Uterus (tissue), 4 donors: ENCODE measurements at places on chromosomes 1 and 21. TPM values are rescaled to one million over a fixed set of nuclear protein-coding genes. Genes with fewer than 3 reads are reported as not detected.

The BARHL2 gene
- total RNA-seq = not detected

The PCP4L1 gene
- total RNA-seq = 0.77 TPM

The OR10Z1 gene
- not detected for total RNA-seq

The TEKT2 gene
- not detected for total RNA-seq

The UTS2 gene
- total RNA-seq = not detected

The CRYBG2 gene
- total RNA-seq = not detected

The LENEP gene
- 0.83 TPM for total RNA-seq

The CATSPERE gene
- total RNA-seq = 3.1 TPM

The GRIK3 gene
- total RNA-seq = not detected

The NOS1AP gene
- total RNA-seq = 5.3 TPM

The SYT11 gene
- 16.2 TPM for total RNA-seq

The UMODL1 gene
- not detected for total RNA-seq

The OR6K3 gene
- not detected for total RNA-seq

GRCh38 chr1:86054396-86054795 lies 102.2 kb downstream of the COL24A1 start:
- DNase-seq = no peak

- peak; percentile 19 for DNase-seq
Measured at GRCh38 chr1:81695741-81696140, 105.0 kb upstream of the ADGRL2 start.

DNA sequence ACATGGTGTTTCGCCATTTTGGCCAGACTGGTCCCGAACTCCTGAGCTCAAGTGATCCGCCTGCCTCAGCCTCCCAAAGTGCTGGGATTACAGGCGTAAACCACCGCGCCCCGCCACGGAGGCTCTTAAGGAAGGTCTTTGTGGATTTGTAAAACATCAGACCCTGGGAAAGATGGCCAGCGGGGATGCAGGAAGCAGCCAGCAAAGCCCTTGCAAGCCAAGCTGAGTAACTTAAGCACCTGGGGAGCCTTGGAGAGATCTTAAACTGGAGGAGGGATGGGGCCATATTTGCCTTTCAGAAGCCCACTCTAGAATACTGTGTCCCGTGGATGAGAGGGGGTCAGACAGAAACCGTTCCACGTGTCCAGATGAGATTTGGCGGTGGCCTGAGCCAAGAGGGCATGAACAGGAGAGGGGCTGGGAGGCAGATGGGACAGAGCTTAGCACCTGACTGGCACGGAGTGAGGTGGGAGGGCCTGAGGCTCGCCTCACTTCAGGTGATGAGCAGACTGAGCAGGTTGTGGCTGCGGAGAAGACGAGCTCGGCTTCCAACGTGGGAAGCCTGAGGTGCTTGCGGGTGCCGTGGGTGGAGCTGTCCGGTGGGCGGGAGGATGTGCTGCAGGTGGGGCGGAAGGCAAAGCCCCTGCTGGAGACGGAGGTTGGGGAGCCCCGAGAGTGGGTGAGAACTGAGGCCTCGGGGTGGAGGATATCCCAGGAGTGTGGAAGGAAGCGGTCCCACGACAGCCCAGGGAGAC lies 11.7 kb downstream of the C1orf216 start:
- DNase-seq = no peak

DNA sequence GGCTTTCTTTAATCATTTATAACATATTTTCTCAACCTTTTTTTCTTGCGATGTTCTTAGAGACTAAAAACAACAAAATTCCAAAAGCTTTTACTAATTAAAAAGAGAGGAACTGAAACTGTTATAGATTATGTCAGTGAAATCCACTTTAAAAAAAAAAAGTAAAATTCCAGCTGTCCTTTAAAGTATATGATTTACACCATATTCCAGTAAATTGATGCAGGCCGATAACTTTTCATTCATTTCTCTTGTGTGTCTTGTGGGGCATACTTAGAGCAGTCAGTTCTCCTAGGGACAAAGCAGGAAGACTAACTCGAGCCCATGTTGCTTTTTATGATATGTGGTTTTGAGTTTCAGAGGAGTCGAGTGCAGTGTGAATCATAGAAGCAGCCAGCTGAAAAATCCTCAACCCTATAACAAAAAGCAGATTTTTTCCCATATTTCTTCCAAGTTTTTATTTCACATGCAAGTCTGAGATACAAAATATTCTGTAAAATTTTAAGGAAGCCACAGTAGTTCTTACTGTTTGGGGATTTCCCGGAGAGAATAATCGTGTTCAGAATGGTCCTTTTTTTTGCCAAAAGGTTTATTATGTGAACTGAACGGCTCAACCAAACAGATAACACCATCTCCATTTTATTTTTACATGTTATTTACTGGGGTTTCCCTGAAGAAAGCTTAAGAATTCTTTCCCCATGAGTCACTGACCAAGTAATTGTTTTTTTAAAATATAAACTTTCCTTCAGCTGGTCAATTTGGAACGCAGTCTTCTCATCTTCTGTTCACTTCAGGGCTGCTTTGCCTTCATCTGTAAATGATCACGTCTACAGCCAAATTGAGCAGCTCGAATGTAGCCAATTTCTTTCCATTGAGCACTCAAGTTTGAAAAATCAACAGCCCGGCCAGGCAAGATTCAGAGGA lies 77.0 kb upstream of the C1orf105 start:
- DNase-seq = no peak

DNA sequence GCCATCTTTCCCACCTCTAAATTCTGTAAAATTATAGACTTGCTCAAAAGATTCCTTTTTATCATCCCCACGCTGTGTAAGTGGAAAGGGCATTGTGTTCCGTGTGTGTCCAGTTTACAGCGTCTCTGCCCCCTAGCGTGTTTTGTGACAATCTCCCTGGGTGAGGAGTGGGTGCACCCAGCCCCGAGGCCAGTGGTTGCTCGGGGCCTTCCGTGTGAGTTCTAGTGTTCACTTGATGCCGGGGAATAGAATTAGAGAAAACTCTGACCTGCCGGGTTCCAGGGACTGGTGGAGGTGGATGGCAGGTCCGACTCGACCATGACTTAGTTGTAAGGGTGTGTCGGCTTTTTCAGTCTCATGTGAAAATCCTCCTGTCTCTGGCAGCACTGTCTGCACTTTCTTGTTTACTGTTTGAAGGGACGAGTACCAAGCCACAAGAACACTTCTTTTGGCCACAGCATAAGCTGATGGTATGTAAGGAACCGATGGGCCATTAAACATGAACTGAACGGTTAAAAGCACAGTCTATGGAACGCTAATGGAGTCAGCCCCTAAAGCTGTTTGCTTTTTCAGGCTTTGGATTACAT lies 61.9 kb downstream of the POFUT2 start:
- no peak for DNase-seq

DNA sequence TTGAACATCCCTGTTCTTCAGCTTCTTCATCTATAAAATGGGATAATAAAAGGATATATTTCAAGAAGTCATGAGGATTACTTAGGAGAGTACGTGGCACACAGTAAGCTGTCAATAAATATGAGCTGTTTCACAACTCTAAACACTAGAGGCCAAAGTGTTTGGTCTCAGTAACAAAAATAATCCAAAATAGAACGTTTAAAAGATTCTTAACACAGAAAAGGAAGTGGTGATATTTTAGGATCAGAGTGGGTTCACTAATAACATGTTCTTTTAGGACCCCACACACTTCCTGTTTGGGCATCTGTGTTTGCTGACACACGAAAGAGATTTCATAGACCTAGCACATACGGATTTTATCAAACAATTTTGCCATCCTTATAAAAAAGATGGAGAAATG lies 32.9 kb downstream of the TNFSF18 start:
- DNase-seq = no peak

- no peak for DNase-seq
Measured at GRCh38 chr1:33791251-33791650, 72.6 kb upstream of the HMGB4 start.

- DNase-seq = no peak
Measured at GRCh38 chr1:56139836-56140235, 439.5 kb downstream of the PLPP3 start.

GRCh38 chr1:14875524-14876509 lies 277.3 kb downstream of the KAZN start:
- DNase-seq = no peak

DNA sequence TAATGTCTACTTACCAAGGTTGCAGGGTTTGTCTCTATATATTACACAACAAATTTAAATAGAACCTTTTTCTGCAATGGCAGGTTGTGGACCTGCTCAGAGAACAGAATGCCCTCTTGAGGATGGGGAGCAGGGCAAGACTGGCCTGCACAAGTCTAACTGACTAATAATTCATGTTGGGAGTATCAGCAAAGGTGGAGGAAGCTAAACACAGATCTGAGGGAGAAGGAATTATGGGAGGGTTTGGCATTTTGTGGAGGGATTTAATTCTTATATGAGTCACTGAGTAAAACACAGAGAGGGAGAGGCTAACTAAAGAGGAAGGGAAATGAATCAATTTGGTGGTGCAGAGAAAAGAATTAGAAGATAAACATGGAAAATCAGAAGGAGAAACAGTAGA lies 40.0 kb downstream of the CLDN17 start:
- no peak for DNase-seq

GRCh38 chr1:91121366-91121765 lies 99.5 kb upstream of the ZNF644 start:
- DNase-seq = no peak

DNA sequence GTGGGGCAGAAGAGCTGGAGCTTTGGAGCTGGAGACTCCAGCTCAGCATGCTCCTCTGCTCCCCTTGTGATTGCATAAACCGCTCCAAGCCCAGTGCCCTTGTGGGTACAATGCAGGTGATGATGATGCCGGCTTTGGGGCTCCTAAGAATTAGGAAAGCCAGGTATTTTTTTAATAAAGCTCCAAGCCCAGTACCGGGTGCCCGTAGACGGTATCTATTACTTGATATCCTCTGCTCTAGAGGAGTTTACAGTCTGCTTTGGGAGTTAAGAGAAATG lies 27.2 kb downstream of the TENT5C start:
- no peak for DNase-seq

DNA sequence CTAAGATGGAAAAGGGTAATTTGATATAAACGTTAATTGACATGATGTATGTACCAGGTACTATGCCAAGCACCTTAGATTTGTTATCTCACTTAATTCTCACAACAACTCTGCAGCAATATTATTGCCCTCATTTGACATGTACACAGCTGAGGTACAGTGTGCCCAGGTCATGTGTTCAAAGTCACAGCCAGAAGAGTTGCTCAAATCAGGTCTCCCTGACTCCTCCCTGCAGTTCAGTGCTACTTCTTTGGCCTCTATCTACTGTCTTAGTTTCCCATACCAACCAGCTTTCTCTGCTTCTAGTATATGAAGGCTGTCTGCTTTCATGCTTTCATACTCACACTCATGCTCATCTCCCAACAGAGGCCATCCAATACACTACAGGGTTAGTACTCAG lies 15.1 kb downstream of the TBX15 start:
- no peak for DNase-seq

DNA sequence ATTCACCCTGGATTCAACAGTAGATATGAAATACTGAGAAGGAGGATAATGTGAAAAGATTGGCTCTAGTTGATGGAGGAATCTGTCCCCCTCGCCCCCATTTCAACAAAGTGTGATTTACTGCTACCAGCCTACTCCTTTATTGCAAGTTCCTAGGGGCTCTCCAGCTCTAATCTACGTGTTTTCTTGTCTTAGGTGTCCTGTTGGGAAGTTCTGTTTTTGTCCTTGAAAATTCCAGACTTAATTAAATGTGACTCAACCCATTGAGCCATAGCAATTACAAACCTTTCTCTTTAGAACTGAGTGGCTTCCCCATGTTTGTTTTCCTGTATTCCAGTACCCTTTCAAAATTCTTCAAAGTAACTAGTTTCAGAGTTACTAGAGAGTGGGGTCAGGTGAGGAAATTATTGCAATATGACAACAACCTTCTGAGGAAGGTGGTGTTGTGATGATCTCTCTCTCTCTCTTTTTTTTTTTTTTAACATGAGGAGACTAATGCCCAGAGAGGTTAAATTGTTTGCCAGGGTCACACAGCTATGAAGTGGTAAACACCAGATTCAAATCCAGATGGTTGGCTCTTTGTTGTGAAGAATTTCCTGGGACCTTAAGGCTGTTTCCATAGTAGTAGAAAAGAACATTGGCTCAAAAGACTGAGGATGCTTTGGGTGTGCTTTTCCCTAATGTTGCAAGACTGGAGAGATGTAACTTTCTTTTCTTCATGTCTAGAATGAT lies 3.5 kb downstream of the RGL1 start:
- DNase-seq = no peak

DNA sequence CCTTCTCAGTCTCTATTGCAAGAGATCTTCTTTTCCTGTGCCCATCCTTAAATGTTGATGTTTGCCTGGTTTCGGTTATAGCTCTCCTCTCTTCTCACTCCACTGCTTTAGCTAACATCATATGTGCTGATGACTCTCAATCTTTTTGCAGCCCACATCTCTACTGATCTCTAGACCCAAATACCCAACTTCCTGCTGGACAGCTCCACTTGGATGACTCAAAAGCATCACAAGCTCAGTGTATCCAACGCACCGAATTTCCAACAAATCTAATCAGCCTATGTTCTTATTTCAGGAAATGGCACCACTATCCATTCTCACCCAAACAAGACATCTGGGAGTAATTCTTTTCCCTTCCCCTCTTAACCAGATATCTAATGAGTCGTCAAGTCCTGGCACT lies 79.1 kb upstream of the ARTN start:
- no peak for DNase-seq

GRCh38 chr21:27371115-27371974 lies 404.5 kb upstream of the ADAMTS5 start:
- no peak for DNase-seq

- DNase-seq = peak; percentile 54
Measured at GRCh38 chr21:34280389-34280795, 83.4 kb upstream of the KCNE2 start.

- DNase-seq = no peak
Measured at GRCh38 chr1:180610556-180611015, 21.2 kb upstream of the XPR1 start.

DNA sequence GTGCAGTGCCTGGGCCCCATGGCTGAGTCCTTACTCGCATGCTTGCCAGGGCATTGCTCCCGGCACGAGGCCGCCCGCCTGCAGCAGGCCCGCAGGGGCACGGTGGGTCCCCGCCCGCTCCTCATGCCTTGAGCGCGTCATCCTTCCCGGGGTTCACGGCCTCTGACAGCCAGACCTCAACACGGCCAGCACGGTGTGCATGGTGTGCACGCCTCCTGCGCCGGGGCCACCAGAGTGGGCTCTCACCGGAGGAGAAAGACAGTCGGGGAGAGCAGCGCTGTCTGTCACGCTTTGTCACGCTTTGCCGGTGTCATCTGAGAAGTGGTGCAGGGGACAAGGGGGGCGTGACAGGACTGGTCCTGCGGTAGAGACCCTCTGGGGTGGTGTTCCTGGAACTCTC lies 11.9 kb upstream of the COL18A1 start:
- DNase-seq = peak; percentile 17
